ENCODE measurements at places on chromosomes 7 and 10. TPM values are rescaled to one million over a fixed set of nuclear protein-coding genes. Genes with fewer than 3 reads are reported as not detected.

GRCh38 chr7:124630395-124630794 is 135.2 kb downstream of the GPR37 start:
- DNase-seq = no peak

- no peak for DNase-seq
Measured at GRCh38 chr7:148368562-148368961, 222.0 kb upstream of the C7orf33 start.

- DNase-seq = no peak
Measured at GRCh38 chr7:17302575-17303142, 4.2 kb downstream of the AHR start.

- DNase-seq = no peak
Measured at GRCh38 chr7:132097550-132098134, 478.6 kb downstream of the PLXNA4 start.

DNA sequence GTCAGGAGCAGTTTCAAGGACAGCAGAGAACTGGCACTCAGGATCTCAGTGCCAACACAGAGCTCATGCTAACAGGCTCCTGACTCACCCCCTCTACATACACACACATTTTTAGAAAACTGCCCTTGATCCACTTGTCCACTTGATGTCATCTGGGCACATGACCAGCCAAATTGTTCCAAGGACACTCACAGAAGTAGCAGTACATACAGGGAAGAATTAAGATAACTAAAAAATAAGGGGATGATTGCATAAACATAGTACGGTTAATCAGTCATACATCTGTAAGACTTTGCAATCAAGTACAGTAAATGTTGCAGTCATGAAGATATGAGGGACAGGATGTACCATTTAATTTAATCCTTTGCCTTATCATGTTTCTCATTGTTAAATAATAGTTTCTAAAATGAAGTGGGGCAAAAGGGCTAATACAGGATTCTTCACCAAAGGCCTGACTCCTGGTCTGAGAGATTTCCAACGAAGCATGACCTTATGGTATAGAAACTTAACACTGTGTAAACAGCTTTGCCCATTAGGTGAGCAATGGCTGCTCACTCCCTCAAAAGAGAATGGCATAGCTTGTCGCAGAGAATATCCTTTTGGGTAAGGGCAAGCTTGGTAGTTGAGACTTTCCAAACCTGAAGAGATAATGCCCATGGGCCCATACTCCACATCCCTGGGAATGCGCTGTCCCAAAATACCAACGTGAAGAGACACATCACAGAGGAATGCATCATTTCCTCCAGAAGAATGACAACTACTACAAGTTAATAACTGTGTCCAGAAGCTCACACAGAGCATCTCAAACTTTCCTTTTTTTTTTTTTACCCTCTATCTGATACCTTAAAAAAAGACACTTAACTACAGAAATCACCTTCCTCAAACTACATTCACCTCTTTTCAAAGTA is 94.1 kb downstream of the ARMH3 start:
- no peak for DNase-seq

DNA sequence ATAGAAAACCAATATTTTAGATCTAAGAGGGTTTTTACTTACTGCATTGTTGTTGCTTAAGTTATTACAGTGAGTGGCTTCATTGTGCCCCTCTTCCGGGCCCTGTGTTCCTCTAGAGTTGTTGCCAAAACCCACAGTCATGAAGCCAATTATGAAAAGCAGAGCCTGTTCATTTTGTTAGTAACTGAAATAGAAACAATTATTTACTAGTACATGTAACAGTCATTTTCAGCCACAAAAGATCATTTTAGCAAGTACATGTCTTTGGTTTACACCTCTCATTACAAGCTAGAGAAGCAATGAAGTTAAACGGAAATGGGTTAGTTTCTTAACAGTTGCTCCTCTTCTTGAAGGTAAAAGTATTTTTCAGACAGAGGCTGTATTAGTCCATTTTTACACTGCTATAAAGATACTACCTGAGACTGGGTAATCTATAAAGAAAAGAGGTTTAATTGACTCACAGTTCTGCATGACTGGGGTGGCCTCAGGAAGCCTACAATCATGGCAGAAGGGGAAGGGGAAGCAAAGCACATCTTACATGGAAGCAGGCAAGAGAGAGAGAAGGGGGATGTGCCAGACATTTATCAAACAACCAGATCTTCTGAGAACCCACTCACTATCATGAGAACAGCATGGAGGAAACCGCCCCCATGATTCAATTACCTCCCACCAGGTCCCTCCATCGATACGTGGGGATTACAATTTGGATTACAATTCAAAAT is 380.5 kb downstream of the SFMBT2 start:
- no peak for DNase-seq

DNA sequence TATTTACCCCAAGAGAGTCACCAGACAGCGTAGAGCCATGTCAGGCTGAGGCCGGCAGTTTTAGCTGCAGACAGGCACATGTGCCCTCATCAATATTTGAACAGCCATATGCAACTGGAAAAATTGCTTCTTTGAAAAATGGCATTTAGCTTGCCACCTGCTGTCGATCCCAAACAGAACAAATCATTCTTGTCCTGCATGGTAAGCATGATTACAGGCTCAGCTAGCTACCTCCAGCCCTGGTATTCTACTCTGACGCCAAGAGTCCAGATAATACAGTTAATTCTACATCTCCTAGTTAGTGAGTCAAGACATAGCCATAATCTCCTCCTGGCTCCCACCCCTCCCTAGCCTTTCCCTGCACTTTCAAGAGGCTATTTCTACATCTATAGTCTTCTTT is 7.7 kb downstream of the CREB3L2 start:
- peak; percentile 58 for DNase-seq

DNA sequence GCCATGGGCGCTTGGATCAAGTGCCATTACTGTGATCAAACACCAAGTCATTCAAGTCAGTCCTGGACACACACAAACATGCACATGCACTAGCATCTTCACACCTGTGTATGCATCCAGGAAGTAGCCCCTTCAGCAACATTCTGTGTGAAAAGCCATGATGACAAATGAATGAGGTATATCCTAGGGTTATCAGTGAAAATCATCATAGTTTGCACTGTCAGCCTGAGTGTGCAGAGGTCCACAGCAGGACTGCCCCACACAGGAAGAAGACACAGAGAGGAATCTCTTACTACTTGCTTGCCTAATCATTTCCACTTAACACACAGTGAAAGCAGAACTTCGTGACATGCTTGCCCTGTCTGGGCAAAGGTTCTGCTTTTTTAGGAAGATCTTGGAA is 184.0 kb upstream of the ADO start:
- no peak for DNase-seq

- DNase-seq = no peak
Measured at GRCh38 chr7:141944811-141945210, 2.0 kb downstream of the CLEC5A start.

- no peak for DNase-seq
Measured at GRCh38 chr7:26624431-26624830, 240.0 kb downstream of the SKAP2 start.

DNA sequence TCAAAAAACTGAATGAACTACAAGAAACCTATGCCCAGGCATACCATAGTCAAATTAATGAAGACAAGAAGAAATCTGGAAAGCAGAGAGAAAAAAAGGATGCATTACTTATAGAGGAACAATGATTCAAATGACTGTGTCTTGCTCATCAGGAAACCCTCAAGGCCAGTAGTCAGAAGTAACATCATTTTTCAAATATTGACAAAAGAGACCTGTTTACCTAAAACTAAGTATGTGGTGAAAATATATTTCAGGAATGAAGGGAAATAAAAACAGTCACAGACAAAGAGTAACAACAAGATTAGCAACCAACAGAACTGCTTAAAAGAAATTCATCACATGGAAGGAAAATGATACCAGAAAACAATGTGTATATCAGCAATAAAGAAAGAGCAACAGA is 128.4 kb downstream of the ALOX5 start:
- no peak for DNase-seq

DNA sequence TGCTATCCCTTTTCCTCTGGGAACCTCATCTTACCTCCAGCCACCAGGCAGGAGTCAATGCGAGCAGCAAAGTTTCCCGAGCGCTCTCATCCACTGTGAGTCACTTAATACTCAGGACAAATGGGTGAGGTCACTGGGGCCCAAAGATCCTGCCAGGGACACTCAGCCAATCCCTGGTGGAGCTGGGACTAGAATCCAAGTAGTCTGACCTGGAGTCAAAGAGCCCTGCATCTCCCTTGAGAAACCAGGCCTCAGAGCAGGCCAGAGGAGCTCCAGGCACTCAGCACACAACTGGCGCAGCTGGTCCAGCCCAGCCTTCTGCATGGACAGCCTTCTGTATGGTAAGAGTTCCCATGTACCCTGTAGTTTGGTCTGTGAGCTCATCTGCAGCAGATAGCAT is 142.3 kb downstream of the MAPK8 start:
- no peak for DNase-seq

DNA sequence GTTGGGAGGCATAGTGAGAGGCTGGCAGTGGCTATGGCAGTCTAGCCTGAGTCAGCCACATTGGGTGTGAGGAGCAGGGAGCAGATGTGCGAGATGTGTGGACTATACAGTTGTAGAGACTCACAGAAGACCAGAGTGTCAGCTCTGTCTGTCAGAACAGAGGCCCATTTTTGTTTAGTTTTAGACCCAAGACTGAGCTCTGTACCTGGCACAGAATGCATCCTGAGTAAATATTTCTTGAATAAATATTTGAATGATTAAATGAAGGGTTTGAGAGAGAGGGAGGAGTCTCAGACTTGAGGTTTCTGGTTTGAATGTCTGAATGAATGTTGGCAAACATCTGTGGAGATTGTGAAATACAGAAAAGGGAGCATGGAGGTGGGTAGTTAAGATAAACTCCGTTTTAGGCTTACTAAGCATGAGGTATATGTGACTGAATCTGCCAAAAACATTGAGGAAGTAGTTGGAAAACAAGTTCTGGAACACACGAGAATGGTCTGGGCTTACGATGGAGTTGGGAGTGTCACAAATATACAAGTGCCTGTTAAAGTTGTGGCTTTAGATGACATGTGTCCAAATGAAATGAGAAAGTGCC is 3.6 kb downstream of the SEC23IP start:
- no peak for DNase-seq

DNA sequence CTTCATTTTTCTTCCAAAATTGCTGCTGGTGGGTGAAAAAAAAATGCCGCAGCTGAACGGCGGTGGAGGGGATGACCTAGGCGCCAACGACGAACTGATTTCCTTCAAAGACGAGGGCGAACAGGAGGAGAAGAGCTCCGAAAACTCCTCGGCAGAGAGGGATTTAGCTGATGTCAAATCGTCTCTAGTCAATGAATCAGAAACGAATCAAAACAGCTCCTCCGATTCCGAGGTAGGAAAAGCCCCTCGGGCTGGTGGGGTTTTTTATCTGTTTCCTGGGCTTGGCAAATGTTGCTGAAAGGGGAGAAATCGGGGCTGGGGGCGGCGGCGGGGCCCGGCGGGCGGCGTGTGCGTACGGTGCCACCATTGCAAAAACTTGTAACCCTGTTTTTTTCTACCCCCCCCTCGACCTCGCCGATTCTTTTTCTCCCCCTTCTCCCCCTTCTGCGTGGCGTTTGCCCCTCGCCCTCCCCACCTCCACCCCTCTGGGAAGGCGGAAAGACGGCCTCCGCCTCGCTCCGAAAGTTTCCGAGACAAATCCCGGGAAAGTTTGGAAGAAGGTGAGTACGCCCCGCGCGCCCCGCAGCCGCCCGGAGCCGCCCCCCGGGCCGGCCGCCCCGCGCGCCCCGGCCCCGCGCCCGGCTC is 789 bp downstream of the TCF7L2 start:
- peak; percentile 22 for DNase-seq

GRCh38 chr7:22542669-22543068 is 42.7 kb upstream of the STEAP1B start:
- DNase-seq = no peak

DNA sequence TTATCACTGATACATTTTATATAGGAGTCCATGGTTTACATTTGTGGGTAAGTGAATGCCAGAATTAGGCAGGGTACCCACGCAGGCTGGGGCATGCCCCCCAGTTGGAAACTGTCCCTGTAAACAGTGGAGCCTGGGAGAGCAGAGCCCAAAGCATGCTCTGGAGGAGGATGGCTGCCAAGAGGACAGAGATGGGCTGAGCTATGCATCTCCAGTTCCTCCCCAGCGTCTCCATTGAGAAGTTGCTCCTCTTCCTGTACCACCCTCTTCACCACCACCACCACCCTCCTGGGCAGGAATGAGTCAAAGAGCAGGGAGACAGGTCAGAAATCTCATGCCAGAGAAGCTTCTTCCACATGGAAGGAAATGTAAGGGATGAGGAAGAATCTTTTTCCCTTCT is 67.7 kb upstream of the KMT2E start:
- no peak for DNase-seq

DNA sequence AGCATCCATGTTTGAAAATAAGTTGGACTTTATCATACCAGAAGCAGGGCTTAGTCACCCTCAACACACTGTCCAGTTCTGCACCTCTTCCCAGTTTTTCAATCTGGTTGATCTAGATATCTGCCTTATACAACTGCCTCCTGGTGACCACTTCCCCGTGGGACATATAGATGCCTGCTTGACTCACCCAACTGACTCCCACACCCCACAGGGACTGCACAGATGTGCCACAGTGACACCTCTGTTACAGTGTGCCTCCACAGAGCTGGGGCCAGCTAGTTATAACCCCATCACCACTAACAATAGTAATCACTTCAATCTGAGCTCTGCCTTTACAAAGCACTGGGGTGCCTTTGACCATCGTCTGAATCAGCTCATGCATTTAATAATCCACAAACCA is 82.6 kb upstream of the AOAH start:
- DNase-seq = peak; percentile 4

DNA sequence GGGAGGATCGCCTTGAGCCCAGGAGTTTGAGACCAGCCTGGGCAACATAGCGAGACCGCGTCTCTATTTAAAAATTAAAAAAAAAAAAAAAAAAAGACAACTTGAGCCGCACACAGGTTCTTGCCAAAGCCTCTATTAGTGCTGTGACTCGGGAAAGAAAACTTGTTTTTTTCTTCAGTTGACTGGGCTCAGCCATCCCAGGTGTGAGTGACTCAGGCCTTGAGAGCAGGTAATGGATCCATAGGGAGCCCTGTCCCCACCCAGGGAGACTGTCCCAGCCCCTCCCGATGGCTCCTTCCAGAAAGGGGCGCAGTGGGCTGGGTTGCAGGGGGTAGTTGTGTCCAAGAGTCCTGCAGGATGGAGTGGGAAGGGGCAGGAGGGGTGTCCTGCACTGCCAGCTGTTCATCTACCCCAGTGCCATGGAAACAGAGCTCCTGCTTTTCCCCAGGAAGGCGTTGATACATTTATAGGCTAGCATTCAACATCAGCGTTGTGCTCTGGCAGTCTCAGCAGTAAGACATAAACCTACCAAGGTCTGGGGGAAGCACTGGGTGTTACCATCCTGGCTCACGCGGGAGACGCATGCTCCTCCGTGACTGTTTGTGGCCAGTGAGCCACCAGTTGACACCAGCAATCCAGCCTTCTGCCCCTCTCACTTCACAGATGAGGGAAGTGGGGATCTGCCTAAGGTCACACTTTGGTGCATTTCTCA is 126.6 kb downstream of the CUX1 start:
- DNase-seq = no peak

Gene SAMD9L
- 0.32 TPM for polyA plus RNA-seq

Gene SLC13A4
- 0.66 TPM for polyA plus RNA-seq

Gene PCLO
- polyA plus RNA-seq = not detected

Gene FGL2
- polyA plus RNA-seq = not detected

Gene MYL7
- not detected for polyA plus RNA-seq

Gene NXPH1
- not detected for polyA plus RNA-seq

Gene ELN
- not detected for polyA plus RNA-seq

Gene CLDN4
- polyA plus RNA-seq = 0.05 TPM

Gene TRA2A
- polyA plus RNA-seq = 89.0 TPM

Gene TAS2R5
- polyA plus RNA-seq = 2.1 TPM

Gene AKR1C4
- polyA plus RNA-seq = not detected

Gene MXI1
- 13.4 TPM for polyA plus RNA-seq

Gene CHAT
- not detected for polyA plus RNA-seq
